ENCODE measurements at places on chromosomes 11 and 22.

- no peak for DNase-seq
Measured at GRCh38 chr11:92302770-92303169, 78.2 kb downstream of the FAT3 start.

GRCh38 chr11:110373051-110373702 lies 56.6 kb upstream of the FDX1 start:
- DNase-seq, result no peak

DNA sequence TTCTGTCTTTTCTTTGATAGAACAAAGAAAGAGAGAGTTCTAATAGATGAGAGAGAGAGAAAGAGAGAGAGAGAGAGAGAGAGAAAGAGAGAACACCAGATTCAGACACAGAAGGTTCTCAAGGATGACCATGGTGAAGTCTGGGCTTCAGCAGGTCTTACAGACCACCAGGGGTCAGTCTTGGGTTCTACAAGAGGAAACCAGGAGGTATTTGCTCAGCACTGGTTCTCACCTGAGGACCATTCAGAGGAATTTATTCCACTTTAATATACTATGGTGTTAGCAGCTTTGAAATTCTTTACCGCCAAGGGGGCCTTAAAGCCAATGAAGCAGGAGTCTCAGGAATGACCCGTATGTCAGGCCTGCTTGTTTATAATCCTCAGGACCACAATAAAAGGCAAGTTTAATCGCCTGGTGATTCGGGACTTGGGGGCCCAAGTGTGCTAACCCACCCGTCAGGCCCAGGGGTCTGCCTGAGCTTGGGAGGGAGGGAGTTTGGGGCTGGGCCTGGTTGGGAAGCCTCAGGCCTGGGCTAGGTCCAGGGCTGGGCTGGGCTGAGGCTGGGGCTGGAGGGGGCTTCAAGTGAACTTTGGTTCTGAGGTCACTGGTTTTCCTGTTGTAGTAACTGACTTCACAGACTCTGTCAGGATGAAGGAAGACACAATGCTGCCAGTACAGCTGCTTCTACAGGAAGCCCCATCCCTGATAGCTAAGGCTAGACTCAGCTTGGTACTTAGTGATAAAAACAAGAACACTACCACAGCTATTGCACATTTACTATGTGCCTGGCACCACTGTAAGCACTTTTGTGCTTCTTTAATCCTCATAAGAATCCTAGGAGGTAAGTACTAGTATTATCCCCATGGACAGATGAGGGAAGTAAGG lies 179.2 kb upstream of the ZBED5 start:
- no peak for DNase-seq

DNA sequence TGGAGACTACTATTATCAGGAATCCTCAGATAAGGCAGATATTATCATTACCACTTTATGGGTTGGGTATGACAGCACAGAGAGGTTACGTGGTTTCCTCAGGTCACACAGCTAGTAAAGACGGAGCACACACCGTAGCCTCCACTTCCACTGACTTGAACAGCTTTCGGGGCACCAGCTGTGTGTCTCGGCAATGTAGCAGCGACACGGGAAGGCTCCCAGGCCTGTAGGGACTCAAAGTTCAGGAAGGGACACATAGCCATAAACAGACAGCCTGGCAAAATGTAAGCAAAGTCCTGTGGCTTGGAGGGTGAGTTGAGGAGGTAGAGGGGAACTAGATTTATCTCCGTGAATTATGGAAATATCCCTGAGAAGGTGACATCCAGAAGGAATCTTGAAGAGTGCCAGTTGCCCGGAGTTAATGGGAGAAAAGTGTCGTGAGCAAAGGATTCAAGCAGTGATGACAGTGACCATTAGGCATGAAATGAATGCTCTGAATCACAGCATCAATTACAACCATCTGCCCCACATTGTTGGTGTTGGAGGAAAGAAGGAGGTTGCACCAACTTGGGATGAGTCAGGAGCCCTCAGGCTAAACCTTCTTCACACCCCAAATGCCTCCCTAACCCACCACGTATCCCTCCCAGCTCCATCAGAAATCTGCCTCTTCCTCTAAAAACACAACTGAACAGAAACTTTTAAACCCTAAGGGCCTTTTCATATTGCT lies 106.7 kb upstream of the ASPHD2 start:
- no peak for DNase-seq

DNA sequence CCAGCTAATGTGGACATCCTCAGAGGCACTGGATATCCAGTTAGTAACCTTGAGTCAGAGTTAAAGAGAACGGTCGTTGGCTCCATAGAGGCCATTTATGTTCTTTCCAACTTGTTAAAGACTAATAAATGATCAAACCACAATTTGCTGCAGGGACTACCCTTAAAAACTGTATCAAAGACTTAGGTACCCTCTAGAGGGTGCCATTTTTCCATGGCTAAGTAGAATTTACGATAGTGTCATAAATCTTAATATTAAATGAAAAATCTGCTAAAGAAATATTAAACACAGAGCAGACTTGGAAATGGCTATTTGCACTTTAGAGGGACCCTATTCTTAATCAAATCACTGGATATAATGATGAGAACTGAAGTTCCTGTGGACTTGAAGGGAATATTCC lies 685.2 kb upstream of the CHORDC1 start:
- no peak for DNase-seq

- no peak for DNase-seq
Measured at GRCh38 chr11:93659196-93659595, 2.3 kb upstream of the CEP295 start.
